ENCODE measurements at places on chromosomes 4 and X.

GRCh38 chr4:162874748-162875147 lies 291.9 kb downstream of the NAF1 start:
- DNase-seq: no peak

GRCh38 chrX:154516656-154517100 lies 646 bp upstream of the FAM3A start:
- DNase-seq: no peak

DNA sequence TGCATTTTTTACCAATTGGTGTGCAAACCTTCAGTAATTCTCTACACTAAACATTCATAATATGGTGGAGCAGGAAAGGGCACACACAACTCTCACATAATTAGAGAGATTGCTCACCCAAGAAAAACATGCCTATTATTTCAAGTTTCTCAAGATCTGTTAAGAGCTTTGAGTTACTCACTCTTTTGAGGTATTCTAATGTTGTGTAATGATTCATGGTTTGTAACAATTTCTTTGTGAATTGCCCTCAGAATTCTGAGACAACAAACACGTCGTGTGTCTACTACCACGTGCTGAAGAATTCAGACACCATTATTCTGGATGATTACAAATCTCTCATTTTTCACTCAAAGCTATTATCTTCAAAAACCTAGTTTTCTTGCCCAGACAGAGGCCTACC lies 82.8 kb downstream of the PDGFC start:
- DNase-seq: peak; percentile 83

DNA sequence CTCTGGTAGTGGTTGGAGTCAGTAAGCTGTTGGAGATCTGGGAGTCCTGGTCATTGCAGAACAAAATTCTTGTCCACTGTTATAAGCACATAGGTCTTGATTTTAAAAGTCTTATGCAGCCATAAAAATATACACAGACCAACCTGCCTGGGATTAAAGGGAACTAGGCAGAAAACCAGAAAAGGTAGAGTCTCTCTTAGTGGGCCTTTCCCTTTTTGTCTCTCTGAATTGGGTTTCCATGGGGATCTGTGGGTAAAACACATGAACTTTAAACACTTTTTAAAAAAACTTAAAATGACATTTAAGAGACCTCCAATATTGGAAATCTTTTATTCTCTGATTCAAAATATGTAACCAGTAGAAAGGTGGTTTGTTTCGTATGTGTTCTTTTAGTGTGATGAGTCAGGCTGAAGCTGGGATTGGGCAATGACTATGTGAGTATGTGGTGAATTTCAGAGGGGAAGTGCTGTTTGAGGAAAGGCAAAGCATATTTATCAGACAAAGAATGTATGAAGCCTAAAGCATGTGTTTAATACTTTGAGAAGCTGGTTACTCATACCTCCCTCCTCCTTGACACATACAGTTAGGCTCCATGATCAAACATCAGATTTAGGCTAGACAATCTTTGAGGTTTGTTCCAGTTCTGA lies 29.6 kb downstream of the SLC16A2 start:
- DNase-seq: peak; percentile 96

DNA sequence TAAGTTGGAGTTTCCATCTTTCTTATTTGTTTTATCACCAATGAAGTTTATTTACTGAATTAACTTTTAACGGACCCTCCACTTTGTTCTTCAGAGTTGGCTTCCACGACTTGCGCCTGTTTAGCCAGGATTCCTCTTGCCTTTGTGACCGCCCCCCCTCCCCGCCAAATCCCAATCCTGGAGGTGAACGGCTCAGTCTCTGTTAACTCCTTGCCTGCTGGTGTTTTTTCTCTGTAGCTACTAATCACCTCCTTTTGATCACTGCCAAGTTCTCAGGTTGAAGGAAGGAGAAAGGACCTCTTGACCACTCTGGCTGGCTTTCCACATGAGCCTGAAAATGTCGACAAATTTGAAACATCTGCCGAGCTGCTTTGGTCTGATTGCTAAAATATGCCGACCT lies 46.8 kb upstream of the BCOR start:
- DNase-seq: no peak

DNA sequence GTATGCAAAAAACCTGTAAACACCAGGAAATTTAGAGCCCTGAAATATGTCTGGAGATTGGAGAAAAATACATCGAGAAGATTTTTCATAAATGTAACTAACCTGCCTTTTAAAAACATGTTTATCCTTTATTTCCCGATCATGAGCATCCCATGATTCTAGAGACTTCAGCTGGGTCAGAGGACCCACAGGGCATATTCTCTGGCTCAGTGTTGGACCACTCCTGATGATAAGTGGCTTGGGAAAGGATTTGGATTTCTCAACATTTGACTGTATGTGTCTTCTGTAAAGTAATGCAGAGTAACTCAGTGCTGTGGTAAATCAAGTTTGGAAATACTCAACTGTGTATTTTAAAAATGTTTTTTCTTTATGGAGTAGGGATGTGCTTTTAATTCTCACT lies 40.0 kb upstream of the ANK2 start:
- DNase-seq: no peak

GRCh38 chr4:122619611-122620010 lies 1.3 kb downstream of the IL21 start:
- no peak for DNase-seq

GRCh38 chr4:121594796-121595526 lies 101.8 kb downstream of the ANXA5 start:
- DNase-seq: peak; percentile 67

DNA sequence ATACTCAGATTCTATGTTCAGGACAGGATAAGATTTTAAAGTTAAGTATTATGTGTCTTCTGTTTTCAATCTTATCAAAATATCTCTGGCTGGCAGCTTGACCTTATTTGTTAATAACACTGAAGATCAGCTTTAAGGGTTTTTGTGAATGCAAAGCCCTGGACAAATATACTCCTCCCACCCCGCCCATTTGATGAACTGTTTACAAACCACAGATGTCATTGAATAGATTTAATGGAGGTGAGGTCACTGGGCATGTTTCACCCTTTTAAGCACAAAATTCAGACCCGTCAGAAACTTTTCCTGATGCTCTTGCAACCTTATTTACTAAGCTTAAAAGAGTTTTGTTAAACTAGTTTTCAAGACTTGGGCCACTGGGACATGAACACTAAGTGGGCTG lies 10.1 kb upstream of the CXCL8 start:
- DNase-seq: peak; percentile 56

DNA sequence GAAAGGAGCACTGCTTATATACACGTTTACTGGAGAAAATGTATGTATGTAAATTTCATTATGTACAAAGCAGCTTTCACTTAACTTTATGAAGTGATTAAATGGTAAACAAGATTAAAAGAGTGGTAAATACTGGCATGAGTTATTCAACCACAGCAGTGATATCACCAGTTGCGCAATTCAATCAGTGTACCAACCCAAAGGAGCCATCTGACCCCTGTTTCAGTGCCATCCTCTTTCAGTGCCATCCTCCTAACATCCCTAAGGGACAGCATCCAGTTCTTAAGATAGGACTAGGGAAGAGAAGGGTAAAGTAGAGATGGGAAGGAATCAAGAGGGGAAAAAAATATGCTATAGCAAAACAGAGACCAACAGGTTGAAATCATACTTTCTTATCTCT lies 16.2 kb downstream of the HPF1 start:
- DNase-seq: peak; percentile 36

DNA sequence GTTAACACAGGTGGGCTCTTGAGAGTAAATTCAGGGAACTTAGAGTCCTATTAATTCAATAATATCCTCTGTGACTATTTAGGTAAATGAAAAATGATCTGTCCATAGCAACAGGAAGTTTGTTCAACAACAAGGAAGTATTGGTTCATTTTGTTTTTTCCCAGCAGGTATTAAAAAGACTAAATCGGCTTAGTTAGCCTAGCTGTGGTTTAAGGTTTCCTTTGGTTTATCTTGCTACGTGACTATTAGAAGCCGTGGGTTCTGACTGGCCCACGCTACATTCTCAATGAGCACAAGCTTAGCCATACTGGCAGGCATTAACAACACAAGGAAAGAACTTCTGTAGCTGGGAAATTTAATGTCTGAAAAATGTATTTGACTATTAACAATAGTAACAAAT lies 168.8 kb upstream of the HS3ST1 start:
- DNase-seq: no peak

DNA sequence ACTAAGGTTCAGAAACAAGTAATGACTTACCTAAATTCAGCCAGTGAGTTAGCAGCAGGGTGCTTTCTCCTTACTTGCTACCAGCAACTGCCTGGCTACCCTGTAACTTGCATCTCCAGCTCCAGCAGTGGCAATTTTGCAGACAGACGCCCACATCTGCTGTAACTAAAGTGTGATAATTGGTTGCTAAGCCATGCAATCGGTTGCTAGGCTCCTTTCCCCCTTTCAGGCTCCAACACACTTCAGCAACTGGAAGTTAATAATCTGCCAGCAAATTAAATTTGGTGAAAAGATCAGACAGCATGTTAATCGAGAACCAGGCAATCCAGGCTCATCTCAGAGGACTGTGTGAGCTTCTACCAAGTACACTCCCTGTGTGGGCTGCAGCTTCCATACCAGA lies 24.2 kb upstream of the ARHGEF9 start:
- DNase-seq: no peak

DNA sequence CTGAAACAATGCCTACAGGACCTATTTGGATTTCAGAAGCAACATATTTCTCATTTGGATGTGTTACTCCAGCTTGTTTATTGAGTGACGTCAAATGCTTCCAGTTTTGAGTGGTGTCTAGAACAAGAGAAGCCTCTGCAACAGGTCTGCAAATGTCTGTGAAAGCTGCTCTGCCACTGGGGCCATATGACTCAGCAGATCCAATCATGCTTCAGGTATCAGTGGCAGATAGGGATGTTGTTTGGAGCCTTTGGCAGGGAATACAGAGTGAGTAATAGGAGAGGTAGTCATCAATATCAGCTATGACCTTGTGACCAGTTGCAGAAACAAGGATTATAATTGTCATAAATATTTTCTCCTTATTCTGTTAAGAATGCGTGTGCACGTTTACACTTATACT lies 141.1 kb upstream of the ZXDA start:
- DNase-seq: peak; percentile 32

- DNase-seq: no peak
Measured at GRCh38 chr4:73090738-73091137, 21.2 kb upstream of the COX18 start.

GRCh38 chr4:38618505-38618904 lies 45.5 kb upstream of the KLF3 start:
- no peak for DNase-seq

DNA sequence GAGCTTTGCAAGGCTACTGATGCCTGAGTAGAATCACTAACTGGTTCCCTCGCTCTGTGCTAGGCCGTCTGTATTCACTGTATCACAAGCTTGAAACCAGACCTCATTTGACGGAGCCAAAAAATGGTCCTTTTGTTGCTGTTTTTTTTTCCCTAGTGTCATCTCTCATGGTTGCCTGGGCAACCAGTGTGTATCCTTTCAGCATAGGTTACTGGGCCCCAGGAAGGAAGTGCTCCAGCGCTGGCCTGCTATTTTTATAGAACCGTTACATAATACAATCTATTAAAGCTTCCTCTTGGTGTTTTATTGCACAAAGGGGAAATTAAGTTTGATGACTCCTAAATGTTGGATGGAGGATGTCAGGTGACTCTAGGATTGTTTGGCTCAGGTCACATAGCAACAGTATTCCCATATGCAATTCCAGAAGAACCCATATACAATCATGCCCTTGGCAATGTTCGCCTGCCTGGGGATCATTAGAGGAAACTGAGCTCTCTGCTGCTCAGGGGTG lies 220.4 kb downstream of the SPRY1 start:
- DNase-seq: peak; percentile 28

DNA sequence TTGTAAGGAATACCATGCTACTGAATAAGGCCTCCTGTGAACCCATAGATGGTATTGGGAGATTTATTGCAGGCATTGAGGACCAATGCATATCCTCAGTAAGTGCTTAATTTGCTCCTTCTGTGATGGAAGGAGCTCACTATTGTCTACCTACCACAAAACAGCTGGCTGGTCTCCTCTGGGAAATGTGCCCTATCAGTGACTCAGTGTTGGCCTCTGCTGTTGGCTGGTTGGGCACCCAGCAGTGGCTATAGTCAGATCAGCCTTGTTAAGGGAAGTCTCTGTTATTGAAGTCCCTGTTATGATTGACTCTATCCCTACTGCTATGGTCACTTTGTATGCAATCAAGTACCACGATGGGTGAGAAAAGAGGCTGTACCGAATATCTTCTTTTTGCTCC lies 27.5 kb upstream of the OTUD4 start:
- peak; percentile 17 for DNase-seq

DNA sequence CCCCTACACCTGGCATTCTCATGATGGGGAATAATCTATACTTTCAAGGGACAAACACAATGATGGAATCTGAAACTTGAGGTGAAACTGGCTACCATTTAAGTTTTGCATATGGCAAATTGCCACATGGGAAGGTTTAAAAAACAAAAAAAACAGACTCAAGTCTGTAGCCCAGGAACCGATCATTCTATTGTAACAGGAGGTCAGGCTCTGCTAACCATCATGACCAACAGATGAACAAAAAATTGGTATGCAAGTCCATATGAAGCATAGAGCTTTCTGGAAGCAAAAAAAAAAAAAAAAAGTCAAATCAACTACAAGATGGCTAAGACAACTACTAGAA lies 594.3 kb upstream of the DIPK2B start:
- DNase-seq: no peak

GRCh38 chrX:916230-916599 lies 285.6 kb downstream of the SHOX start:
- peak; percentile 18 for DNase-seq
